Nasal cavity respiratory epithelium epithelial cell of viscerocranial mucosa (primary cell): ENCODE measurements at places on chromosomes 5 and 9. TPM values are rescaled to one million over a fixed set of nuclear protein-coding genes. Genes with fewer than 3 reads are reported as not detected.

Gene FBLL1
- 0.14 and 3.1 TPM in 2 replicates for total RNA-seq

Gene SLC46A2
- total RNA-seq = not detected in 2 replicates

Gene LHX2
- not detected in 2 replicates for total RNA-seq

Gene IRX1
- 0.14 and 1.7 TPM in 2 replicates for total RNA-seq

Gene IFNA13
- not detected in 2 replicates for total RNA-seq

Gene NFIB
- 17.8 and 28.8 TPM in 2 replicates for total RNA-seq

Gene VAV2
- total RNA-seq = 21.2 and 56.4 TPM in 2 replicates

Gene PCDHGB4
- total RNA-seq = 3.1 and 8.0 TPM in 2 replicates

Gene IFNB1
- total RNA-seq = under 0.01 TPM in 1 of 2 replicates, not detected in the other

Gene SLC9A3
- 1.0 and 1.6 TPM in 2 replicates for total RNA-seq

Gene LCN15
- total RNA-seq = not detected in 2 replicates

Gene JAK2
- total RNA-seq = 12.3 and 13.9 TPM in 2 replicates

Gene ADGRV1
- 1.5 and 3.1 TPM in 2 replicates for total RNA-seq

Gene SPINK7
- 1.9 and 37.3 TPM in 2 replicates for total RNA-seq

Gene NDOR1
- 5.8 and 7.3 TPM in 2 replicates for total RNA-seq

Gene ABL1
- total RNA-seq = 23.2 and 60.7 TPM in 2 replicates

Gene PDE8B
- under 0.01 and 0.07 TPM in 2 replicates for total RNA-seq

Gene C5
- total RNA-seq = 1.6 and 1.7 TPM in 2 replicates

Gene FUT7
- total RNA-seq = not detected in 2 replicates

Gene SH3RF2
- 14.4 and 32.2 TPM in 2 replicates for total RNA-seq

Gene C1QTNF3
- 0.34 and 1.00 TPM in 2 replicates for total RNA-seq

Gene NLN
- total RNA-seq = 35.5 and 52.1 TPM in 2 replicates

Gene ADAMTS2
- under 0.01 TPM in 1 of 2 replicates, not detected in the other for total RNA-seq

Gene ATP6V0E1
- 186 and 224 TPM in 2 replicates for total RNA-seq

Gene PDE6A
- 0.36 TPM in 1 of 2 replicates, not detected in the other for total RNA-seq

Gene SPINK4
- not detected in 2 replicates for total RNA-seq

Gene TMC1
- 0.71 and 1.0 TPM in 2 replicates for total RNA-seq

Gene NSA2
- total RNA-seq = 128 and 151 TPM in 2 replicates

Gene GMCL2
- total RNA-seq = not detected in 2 replicates

Gene POLR3G
- total RNA-seq = 9.2 and 17.8 TPM in 2 replicates

Gene SEMA6A
- total RNA-seq = 0.34 and 13.0 TPM in 2 replicates

Gene PCDHB12
- under 0.01 and 0.28 TPM in 2 replicates for total RNA-seq

Gene S1PR3
- under 0.01 and 1.2 TPM in 2 replicates for total RNA-seq

Gene ZNG1A
- 34.9 and 50.3 TPM in 2 replicates for total RNA-seq

Gene FRRS1L
- total RNA-seq = 0.07 TPM in 1 of 2 replicates, not detected in the other

Gene TMEM215
- not detected in 2 replicates for total RNA-seq

Gene FOXD4L3
- total RNA-seq = under 0.01 and 0.21 TPM in 2 replicates

Gene SLC22A5
- 10.3 and 17.9 TPM in 2 replicates for total RNA-seq

Gene OMD
- not detected in 2 replicates for total RNA-seq

Gene HACD4
- total RNA-seq = 1.7 and 7.9 TPM in 2 replicates
